ENCODE measurements at places on chromosomes 7 and 10.

GRCh38 chr7:151451626-151452571 is 12.0 kb upstream of the CRYGN start:
- DNase-seq = no peak

GRCh38 chr10:132418527-132419416 is 21.8 kb downstream of the PWWP2B start:
- DNase-seq = peak; percentile 83

DNA sequence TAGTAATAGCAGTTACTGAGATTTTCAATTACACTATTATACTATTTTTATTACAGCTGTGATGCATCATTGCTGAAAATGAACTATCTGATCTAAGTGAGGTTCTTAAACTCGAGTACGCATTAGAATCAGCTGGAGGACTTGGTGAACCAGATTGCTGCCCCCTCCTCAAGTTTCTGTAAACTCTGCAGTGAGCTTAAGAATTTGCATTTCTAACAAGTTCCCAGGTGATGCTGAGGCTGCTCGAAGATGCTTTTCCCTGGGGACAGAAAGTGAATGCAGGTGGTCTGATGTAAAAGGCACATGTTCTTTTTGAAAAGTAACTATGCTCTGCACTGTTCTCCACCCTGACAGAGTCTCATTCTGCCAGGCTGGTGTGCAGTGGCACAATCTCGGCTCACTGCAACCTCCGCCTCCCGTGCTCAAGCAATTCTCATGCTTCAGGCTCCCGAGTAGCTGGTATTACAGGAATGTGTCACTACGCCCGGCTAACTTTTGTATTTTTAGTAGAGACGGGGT is 12.5 kb downstream of the RNF133 start:
- DNase-seq = no peak

- DNase-seq = no peak
These were observed 13.1 kb upstream of the KMT2E start for GRCh38 chr7:105000927-105001336.

DNA sequence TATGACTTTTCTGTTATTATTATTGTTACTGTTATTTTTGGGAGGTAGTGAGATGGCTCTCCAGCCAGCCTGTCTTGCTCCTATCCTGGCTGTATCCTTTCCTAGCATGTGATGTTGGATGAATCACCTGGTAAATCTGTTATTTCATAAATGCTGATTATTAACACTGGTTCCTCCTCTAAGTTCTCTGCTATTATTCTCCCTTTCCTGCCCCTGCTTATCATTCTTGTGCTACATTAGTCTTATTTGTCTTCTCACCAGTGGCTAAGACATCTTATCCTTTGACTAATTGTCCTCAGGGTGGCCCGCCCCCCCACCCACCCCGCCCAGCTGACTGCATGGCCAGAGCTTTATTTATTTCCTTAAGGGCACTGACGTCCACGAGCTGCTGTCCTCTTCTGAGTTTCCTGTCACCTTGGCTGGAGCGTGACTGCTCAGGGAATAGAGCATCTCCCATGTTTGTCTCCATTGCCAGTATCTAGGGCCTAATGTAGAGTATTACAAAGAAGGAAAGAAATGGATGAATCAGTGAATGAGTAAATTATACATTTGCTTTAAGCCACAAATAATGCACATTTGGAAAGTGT is 110.1 kb upstream of the KLF6 start:
- no peak for DNase-seq

DNA sequence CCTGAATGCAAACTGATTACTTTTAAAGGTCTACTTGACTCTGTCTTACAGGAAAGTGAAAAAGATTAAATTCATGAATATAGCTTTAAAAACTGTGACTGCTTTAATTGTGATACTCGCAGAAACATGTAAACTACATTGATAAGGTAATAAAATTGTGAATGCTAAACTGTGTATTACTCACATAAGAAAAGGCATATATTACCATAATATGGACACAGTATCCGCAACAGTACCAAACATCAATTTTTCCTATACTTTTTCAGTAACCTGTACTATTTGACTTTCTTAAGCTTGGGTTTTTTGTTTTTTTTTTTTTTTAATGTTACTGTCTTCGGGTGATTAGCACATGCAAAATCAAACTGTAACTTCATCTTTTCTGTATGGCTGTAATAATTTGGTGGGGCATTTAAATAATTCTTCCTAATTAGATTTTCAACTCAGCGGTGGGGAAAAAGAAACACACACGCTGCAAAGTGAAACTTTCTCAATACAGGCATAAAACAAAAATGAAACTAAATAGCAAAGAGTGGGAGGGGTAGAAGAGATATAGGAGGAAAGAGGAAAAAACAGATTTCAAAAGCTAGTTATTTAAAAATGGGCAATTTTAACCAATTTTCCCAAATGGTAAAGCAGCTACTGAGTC is 23.2 kb downstream of the NT5C3A start:
- DNase-seq = peak; percentile 69

DNA sequence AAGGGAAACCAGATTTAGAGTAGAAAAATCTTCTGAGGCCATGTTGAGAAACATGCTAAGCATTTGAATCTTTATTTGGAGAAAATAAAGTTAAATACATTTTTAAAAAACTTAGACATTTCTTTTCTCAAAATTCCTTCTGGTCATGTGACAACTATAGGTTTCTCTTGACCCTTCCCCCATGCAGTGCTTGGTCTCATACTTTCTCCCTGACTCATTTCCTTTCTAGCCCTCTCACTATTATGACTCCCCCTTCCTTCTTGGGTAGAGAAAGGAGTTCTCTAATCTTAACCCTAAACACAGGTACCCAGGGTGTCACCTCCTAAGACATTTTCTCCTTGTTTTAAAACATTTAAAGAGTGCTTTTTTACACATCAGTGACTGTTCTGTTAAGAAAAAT is 179.5 kb upstream of the TMEM106B start:
- no peak for DNase-seq

DNA sequence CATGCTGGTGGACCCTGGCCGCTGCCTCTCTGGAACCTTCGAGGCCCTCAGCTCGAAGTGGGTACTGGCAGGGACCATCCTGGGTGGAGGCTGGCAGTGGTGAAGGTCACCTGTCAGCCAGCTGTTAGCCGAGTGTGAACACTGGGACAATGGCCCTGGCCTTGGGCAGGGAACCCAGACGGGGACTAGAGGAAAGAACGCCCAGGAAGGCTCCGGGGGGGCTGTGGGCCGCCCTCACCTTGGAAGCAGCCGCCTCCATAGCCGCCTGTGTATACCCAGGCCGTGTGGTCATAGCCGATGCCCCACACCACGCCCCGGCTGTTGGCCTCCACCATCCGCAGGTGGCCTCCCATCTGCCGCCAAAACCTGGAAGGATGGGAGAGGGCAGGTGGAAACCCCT is 17.6 kb downstream of the BHLHA15 start:
- DNase-seq = no peak

DNA sequence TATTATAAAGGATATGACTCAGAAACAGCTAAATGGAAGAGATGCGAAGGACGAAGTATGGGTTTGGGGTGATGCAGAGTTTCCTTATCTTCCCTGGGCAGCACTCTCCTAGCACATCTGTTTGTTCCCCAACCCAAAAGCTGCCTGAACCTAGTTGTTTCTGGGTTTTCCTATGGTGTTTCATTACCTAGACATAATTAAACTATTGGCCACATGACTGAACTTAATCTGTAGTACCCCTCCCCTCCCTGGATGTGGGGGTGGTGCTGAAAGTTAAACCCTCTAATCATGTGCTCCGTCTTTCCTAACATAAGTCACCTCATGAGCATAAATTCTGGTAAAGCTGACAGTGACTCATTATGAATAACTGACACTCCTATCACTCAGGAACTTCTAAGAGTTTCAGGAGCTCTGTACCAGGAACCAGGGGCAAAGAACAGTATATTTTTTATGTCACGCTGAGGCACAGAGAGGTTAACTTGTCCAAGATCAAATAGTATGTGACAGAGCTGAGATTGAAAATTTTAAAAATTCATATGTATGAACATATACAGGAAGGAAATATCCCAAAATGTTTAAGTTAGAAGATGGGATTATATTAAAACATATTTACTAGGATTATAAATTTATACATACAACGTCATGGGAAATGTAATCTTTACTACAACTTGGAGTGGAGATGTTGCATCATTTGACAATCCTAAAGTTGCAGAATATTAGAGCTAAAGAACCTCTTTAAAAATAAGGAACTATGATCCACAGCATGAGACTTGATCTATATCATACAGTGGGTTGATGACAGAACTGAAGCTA is 4.8 kb downstream of the STRIP2 start:
- no peak for DNase-seq

DNA sequence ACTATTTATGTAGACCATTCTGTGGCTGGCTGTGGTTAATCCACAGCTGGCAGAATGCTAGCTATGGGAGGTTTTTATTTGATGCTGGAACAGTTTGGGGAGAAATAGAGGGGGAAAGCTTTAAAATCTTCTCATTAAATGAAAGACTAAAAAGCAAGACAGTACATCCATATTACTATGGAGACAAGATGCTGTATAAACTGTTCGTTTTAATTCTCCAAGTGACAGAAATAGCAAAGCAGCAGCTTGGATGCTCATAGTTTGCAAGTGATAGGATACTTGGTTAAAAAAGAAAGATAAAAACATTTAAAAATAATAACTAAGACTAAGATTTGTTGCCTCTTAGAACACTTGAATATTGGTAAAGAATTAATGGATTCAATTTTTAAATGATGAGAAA is 304.9 kb upstream of the KAT6B start:
- DNase-seq = no peak

- DNase-seq = no peak
These were observed 70.4 kb downstream of the CUBN start for GRCh38 chr10:17059197-17059688.

GRCh38 chr10:101291331-101292193 is 62.3 kb upstream of the LBX1 start:
- DNase-seq = peak; percentile 73

- no peak for DNase-seq
These were observed 233.2 kb downstream of the RPS24 start for GRCh38 chr10:78266741-78267469.

DNA sequence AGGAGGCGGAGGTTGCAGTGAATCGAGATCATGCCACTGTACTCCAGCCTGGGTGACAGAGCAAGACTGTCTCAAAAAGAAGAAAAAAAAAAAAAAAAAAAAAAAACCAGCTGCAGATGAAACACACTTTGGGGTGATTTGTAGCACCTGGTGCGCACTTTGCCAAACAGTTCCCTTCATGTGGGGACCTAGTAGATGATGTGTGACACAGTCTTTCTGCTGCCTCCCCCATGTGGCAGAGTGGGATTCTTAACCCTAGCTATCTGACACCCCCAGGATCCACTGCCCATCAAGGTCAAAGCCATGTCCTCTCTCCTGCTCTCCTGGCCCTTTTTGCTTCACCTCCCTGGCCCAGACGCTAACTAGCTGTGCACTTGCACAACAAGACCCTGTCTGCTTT is 52.1 kb upstream of the PDZD8 start:
- no peak for DNase-seq

DNA sequence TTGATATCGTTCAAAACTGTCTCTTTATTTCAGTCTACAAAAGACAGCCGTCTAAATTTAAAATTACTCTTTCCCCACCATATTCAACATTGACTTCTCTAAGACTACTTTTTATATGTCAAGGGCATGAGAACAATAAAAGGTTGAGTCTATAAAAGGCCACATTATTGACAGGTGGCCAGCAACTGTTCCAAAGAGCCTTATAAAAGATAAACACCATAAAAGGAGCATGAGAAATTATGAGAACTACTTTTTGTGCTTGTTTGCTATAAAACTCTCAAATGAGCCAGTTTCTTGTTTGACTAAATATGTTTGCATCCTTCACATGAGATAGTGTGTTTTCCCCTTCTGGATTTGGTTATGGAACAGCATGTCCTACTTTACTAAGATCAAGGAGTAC is 189.2 kb downstream of the THSD7A start:
- DNase-seq = no peak

- no peak for DNase-seq
These were observed 9.5 kb downstream of the CPED1 start for GRCh38 chr7:120997882-120998474.

- no peak for DNase-seq
These were observed 11.9 kb upstream of the LRRC27 start for GRCh38 chr10:132319853-132320653.

DNA sequence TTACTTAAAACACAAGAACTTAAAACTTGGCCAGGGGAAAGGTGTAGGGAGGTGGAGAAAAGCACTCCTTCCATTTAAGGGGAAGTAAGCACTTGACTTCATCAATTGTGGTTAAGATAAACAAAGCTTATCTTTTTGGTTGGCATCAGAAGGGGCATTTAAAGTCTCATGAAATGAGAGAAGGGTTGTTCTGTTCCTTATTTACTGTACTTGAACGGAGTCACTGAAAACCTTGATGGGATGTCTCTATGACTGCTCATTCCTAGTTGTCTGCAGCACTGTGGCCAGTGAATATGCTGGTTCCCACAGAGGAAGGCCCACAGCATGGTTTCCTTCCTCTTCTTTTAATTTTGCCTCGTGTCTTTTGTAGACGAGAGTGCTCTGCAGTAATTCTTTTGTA is 229.3 kb downstream of the AUTS2 start:
- no peak for DNase-seq

DNA sequence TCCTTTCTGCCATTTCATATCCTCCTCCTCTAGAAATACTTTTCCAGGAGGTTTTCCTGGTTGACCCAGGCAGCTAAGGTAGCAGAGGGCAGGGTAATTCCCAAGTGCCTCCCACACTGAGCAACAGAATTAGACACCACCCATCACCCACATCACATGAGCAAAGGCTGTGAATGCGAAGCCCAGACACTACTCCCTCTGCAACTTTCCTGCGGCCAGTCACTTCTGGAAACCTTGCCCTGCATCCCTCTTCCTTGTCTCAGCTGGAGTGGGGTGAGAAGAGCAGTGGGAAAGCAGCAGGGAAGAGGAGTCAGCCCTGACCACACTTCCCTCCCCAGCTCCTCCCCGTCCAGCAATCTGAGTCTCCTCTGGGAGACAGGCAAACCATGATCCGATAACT is 15.2 kb downstream of the TMEM176B start:
- DNase-seq = no peak

GRCh38 chr7:80151274-80151665 is 16.6 kb downstream of the GNAI1 start:
- no peak for DNase-seq

GRCh38 chr7:149077594-149077993 is 12.9 kb downstream of the ZNF786 start:
- no peak for DNase-seq

DNA sequence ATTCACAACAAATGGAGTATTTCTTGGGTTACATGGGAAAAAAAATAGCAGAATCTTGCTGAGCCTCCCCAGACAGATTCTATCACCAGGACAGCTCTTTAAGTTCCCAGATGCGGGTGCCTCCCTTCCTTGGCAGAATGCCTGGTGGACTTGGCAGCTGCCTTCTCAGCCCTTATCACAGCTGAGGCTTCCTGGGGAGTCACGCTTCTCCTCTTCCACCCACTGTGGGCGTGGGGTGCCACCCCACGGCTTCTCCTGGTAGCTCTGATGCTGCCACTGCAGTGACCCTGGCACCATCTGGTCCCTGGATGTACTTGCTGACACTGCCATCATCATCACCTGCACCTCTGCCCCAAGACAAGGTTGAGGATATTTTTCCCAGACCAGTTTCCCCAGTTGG is 16.2 kb upstream of the NME8 start:
- no peak for DNase-seq

- DNase-seq = no peak
These were observed 274.6 kb upstream of the COBL start for GRCh38 chr7:51591223-51591622.

Measured in NAMALWA (cell line).